GF-D8 (cell line): ENCODE measurements at places on chromosomes 2 and 18.

DNA sequence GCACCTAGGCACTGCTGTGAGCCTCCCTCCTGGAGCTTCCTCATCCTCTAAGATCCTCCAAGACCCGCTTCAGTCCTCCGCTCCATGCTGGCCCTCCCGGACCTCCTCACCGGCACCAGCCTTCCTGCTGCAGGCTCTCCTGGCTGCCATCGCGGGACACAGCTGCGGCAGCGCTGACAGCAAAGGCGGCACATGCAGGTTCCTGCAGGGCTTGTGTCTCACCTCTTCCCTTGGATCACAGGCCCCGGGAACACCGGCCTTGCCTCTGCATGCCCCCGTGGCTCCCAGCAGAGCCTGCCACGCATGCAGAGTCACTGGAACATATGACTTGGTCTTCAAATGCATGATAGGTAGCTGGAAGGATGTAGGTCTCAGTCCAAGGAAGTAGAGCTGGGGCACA lies 67.2 kb downstream of the PTGR3 start:
- DNase-seq = no peak

DNA sequence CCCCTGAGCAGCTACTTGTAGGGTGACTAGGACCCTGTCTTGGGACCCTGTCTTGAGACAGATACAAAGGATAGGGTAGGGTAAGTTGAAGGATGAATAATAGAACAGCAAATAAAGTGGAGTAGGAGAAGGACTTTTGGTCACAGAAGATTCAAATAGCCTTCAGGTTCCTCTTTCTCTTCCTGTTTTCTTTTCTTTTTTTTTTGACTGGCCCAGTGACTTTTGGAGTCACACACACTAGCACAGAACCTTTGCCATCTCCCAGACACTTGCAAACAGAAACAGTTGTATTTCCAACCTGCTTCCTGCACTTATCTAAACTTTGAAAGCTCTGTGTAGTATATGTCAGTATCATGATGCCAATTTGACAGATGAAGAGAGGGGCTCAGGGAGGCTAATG lies 108.2 kb downstream of the TDRD15 start:
- DNase-seq = no peak

DNA sequence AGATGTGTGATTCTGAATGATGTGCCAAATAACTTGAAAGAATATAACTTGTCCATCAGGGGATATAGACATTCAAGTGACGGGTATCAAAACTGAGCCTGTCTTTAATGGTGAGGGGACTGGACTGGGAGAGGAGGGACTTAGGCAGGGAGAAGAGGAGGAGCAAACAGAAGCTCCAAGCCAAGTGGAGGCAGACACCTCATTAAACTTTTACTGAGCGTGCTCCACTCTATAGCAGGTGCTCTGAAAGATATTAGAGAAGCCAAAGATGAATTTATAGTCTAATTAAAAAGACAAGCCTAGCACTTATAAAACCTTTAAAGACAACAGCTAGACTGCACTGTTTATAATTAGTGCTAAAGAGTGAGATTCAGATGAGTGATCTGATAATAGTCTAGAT lies 47.7 kb upstream of the SMAD2 start:
- no peak for DNase-seq

DNA sequence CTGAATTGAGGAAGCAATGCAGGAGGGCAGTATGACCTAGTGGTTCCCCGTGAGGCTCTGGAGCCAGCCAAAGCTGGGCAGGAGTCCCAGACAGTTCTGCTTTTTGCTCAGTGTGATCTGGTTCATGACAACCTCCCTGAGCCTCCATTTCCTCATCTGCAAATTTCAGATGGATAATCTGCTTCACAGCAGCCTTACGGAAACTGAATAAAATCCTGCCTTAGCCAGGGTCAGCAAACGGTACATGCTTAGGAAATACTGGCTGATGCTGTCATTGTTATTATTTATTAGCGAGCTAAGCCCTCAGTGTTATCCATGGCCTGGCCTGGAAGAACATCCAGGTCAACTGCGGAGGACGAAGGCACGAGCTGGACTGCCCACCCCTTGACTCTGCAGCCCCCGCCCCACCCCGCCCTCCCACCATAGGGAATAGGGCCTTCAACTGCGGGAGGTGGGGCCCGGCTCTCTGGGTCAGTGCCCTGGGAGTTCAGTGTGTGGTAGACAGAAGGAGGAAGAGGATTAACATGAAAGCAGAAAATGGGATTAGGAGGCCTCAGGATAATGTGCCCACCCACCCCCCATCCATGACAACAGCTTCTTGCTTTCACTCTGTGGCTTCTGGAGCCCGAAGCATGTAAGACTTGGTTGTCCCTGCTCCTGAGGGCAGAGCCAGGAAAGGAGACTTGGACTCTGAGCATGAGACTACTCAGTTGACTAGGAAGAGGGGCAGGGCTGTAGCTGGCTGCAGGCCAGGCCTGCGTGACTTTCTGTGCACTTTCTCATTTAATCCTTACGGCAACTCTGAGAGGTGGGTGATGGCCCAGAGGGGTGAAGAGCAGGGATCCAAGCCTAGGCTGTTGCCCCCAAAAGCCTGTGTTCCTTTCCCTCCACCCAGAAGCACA lies 13.1 kb downstream of the PKDCC start:
- DNase-seq = no peak

GRCh38 chr2:239163688-239164334 lies 237.0 kb downstream of the HDAC4 start:
- no peak for DNase-seq

DNA sequence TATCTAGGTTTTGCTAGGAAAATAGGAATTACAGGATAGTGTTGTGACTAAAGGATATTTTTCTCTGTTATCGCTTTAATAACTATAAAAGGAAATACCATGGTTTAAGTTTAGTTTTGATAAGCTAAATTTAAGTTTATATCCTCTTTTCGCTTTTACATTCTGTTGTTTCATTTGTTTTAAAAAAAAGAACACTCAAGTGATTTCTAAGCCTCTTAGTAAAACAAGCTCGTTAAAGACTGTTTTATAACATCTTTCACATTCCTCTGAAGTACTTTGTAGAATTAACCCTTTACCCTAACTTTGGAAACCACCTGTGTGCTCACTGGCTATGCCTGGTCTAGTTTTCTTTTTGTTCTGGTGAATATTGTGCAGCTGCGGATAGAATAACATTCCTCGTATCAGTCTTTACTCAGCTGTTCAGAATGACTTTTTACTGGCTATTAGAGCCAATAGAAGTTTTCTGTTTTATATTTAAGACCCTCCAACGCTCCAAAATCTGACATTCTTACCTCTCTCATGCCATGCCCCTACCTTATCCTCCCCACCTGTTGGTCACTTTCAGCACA lies 183.1 kb downstream of the PTPRM start:
- DNase-seq = no peak

DNA sequence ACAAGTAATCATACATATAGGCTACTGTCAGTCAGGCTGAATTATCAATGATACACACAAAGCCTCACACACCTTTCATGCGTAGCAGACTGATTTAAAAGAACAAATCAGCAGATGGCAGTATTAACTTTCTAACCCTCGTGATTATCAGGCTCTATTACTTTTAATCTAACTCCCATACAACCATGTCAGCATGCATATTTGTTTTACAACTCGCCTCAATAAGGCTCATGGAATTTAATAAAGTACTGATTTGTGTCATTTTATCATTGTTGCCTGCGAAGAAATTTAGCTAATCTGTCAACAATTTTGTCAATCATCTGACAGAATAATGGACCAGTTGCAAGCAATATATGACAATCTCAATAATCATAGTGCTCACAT lies 82.8 kb downstream of the SLC25A12 start:
- no peak for DNase-seq

DNA sequence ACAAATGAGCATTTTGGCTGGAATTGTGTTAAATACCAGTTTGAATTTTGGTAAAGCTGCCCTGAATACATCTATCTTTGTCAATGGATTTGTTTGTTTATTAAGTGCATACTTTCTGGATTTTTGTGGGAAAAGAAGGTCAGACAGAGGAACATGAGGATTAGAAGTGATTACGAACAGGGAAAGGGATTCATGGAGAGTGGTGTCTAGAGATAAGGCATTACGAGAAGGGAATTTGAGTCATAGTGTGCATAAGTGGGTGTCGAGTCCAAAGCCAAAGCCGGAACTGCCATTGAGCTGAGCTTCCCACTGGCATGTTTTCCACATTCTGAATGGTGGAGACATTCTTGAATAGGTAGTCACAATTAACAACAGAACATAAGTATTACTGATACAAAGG lies 68.9 kb upstream of the EFEMP1 start:
- no peak for DNase-seq

GRCh38 chr2:108583903-108584520 lies 49.7 kb downstream of the LIMS1 start:
- peak; percentile 43 for DNase-seq

DNA sequence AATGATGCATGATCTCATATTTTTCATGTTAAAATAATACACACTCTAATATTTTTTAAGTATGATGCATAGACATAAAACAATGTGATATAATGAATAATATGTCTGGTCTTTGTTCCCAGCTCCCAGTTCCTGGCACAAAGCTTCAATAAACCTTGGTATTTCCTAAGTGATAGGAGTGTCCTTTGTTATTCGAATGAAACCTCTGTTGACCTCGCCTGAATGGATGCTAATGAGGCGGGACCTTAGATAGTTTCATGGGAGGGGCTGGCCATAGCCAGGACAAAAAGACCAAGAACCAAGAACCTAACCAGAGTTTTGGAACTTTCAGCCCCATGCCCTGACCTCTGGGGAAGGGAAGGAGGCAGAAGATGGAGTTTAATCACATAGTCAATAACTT lies 257.7 kb upstream of the COPS8 start:
- no peak for DNase-seq

- DNase-seq = no peak
Observed at GRCh38 chr2:57936216-57936615, 110.4 kb upstream of the VRK2 start.

- DNase-seq = no peak
Observed at GRCh38 chr2:238165288-238165921, 6.6 kb downstream of the ERFE start.

GRCh38 chr2:29821591-29821990 lies 99.8 kb downstream of the ALK start:
- DNase-seq = no peak

- DNase-seq = no peak
Observed at GRCh38 chr2:135424849-135425248, 106.2 kb downstream of the ZRANB3 start.

- DNase-seq = no peak
Observed at GRCh38 chr2:172431463-172431862, 4.1 kb downstream of the ITGA6 start.

DNA sequence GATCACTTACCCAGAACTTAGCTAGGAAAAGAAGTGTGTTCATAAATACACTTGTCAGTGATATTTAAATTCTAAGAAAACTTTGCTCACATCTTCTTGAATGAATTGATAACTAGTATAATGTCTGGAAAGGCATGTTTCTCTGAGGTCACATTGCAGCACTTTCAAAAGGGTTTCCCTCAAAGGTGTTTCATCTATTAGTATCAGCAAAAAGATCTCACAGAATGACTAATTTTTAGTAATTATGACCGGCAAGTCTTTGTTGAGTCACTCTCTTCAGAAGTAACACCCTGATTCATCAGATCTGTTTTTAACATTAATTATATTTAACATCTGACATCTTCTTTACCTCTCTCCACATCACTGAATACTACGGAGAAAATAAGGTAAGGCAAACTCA lies 222.3 kb downstream of the IKZF2 start:
- no peak for DNase-seq

DNA sequence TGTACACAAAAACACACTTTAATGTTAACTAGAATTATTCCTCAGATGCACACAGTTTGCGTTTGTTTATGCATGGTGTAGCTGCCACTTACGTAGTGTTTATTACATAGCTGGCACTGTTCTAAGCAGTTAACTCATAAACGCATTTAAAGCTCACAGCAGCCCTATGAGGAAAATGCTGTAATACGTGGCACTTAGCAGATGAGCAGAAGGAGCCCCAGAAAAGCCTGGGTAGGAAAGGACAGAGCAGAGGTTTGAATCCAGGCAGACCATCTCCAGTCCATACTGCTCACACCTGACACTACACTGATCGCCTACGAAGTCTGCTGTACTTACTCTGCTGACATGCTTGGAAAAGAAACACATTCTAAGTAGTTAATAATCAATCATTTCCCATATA lies 66.6 kb downstream of the BCL2 start:
- DNase-seq = no peak

DNA sequence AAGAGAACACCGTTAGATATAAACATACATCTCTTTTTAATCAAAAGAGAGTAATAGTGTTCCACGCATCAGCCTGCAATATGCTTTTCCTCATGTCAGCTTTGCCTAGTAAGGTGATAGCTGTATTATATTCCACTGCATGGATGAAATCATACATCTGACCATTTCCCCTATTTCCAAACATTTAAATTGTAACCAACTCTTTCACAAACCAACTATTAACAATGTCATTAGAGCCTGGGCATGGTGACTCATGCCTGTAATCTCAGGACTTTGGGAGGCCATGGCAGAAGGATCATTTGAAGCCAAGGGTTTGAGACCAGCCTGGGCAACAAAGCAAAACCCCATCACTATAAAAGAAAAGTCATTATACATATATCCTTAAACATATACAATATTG lies 284.8 kb downstream of the BCL11A start:
- no peak for DNase-seq

DNA sequence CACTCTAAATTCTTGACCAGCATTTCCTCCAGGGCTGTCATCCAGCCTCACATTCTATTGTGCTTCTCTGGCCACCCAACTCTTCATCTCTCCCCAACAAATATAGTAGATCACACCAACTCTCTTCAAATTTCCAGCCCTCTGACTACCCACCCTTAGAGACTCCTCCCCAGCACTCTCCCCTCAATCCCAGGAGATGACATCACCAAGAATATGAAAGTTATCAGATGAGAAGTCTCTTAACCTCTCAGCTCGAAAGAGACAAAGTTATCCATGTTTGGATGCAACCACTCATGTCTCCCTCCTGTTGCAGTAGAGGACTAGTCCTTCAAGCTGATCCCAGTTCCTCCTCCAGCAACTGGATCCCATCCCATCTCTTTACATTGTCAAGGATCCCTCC lies 47.1 kb downstream of the LBH start:
- DNase-seq = no peak

DNA sequence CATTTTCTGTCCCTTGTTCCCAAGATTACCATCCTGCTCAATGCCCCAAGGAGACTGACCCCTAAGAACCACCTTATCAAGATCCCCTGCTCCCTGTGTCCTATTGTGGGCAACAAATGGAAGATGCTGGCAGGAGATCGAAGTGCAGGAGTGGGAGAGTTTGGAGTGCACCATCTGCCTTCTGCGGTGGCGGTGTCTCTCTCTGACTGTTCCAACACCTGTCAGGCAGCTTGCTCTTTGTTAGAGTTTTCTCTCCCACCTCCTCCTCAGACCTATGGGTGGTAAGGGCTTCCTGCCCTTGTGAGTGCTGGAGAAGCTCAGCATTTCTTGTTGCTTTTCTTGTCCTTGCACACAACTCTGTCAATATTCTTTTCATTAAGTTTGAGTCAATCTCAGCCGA lies 64.1 kb upstream of the SPHKAP start:
- DNase-seq = no peak

DNA sequence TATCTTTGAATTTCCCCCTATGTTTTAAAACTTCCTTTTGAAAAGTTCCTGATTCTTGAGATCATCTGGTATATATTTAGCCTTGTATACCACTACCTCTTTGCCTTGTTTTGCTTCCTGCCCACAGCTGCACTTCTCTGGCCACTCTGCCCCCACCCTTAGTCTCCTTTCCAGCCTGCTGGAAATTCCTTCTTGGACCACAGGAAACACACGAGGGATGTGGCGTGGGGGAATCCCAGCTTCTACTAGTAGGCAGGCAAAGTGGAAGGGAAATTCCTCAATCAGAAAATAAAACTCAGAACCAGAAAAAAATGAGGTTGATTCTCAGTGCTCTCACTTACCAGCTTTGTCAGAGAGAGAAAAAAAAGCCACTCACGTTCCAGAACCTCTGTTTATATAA lies 13.4 kb downstream of the IL18RAP start:
- DNase-seq = no peak
